Fibroblast of the aortic adventitia (primary cell): ENCODE measurements at places on chromosomes 2 and 18.
A peak's percentile ranks its signal among the peaks of the same experiment; 100 is the strongest.

GRCh38 chr2:48965204-48965603 lies 189.1 kb downstream of the FSHR start:
- DNase-seq = no peak

DNA sequence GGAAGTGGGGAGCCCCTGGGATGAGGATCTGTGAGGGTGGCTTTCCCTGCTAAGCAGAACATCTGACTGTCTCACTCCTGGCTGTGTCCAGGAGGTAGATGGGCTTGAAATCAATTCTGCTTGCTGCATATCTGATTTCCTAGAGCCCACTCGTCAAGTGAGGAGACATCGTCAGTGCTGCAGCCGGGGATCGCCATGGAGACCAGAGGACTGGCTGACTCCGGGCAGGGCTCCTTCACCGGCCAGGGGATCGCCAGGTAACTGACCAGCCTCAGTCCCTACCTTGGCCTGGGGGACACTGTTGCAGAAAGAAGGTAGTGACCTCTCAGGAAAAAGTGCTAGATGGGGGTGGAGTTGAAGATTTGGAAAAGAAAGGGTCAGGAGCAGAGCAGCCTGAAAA lies 31.3 kb downstream of the CNGA3 start:
- no peak for DNase-seq

GRCh38 chr2:229910832-229911412 lies 10.9 kb downstream of the TRIP12 start:
- peak; percentile 7 for DNase-seq

DNA sequence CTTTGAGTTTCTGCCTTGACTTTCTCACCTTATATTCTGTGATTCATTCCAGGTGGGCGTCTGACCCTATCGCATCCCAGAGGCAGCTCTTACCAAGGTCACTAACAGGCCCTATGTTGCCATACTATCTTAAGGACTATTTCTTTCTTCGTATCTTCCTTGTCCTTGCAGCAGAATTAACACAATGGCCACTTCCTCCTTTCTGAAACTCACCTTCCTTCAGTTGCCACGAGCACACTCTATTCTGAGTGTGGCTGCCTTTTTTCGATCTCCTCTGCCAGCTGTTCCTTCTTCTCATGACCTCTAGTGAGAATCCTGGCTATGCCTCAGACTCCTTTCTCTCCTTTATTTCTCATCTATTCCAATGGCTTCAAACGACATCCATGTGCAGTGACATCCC lies 160.4 kb upstream of the CCDC195 start:
- no peak for DNase-seq

- no peak for DNase-seq
Observed at GRCh38 chr18:58104096-58104495, 60.1 kb downstream of the NEDD4L start.

- no peak for DNase-seq
Observed at GRCh38 chr2:226905718-226906117, 69.9 kb downstream of the RHBDD1 start.
